ENCODE measurements at places on chromosomes 6 and 20.

- no peak for DNase-seq
These were observed 3.2 kb downstream of the RBM38 start for GRCh38 chr20:57394121-57395082.

- no peak for DNase-seq
These were observed 9.7 kb downstream of the TRMT11 start for GRCh38 chr6:125995972-125996580.

- DNase-seq, result no peak
These were observed 111.7 kb downstream of the TRERF1 start for GRCh38 chr6:42339991-42340401.

- no peak for DNase-seq
These were observed 30.8 kb downstream of the DUSP22 start for GRCh38 chr6:322940-323729.

DNA sequence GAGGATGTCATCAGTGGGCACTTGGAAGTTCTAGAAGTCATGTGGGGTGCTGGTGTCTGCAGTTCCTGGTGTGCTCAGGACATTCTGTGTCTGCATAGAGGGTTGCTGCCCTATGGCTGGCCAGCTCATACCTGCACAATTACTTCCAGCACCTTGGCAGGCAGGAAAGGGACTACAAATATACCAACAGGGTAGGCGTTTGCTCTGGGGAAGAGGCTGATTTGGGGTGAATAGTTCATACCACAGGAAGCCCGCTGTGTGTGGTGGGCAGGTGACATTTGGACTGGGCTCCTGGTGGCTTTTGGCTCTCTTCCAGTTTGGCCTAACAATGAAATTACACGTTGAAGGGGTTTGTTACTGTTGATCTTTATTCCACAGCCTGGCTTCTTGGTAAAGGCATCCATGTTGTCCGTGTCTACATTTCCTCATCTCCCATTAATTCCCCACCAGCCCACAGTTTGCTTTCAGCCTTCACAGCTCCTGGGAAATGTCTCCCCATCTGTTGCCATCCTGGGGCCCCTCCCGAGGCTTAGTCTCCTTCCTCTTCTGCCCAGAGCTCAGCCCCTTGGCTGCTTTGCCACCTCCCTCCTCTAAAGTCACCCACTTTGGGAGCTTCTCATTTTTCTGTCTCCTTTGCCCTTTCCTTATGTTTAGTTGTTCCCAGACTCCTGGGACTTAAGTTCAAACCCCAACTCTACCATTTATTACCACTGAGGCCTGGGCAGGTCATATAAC lies 88.1 kb downstream of the RSPH3 start:
- DNase-seq, result no peak

GRCh38 chr20:41320976-41321375 lies 3.4 kb upstream of the ZHX3 start:
- no peak for DNase-seq

DNA sequence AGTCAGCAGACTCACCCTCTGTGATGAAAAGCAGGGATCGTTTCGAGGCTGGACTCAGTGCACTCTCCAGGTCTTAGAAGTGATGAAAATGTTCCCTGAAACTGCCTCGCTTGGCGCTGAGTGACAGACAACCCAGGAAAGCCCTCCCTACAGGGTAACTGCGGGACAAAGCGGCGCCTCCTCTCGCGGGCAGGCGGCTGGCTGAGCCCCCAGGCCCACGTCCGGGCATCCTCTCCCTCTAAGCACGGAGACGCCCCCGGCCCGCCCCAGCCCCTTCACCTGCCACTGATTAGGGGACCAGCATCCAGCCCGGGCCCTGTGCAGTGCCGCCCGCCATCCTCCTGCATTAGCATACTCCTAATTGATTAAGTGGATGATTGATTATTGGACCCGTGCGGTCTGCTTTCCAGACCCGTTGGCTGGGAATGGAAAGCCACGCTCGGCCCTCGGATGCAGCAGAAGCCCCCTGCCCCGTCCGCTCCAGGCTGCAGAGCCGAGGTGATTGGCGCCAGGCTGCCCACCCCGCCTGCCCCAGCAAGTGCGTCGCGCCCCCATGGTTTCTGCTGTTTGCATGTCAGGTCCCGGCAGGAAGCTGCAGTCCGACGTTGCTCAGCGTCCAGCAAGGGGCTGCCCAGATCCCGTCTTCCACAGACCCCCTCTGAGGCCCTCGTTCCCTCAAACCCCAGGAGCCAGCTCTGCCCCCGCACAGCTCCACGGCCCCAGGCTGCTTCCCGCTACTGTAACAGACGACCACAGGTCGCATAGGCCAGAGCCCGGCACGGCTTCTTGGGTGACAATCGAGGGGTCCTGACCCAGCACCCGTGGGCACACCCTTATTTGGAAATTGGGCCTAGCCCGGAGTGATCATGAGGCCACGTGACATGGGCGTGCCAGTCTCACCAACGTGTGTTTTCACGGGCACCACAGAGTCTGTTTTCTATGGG lies 131.6 kb downstream of the DLL1 start:
- DNase-seq, result no peak

DNA sequence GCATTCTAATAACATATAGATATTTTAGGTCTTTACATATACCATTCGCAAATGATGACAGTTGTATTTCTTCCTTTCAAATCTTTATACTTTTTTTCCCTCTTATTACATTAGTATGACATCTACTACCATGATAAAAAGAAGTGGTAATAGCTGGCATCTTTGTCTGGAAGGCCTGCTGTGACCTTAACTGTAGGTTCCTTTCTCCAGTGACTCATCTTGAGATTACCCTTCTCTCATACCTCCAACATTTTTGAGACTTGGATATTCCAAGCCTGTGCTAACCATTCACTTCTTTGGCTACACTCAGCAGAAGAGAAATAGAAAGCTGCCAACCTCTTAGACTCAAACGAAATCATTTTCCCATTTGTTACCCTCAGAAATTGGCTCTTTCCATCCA lies 30.3 kb downstream of the ZKSCAN8 start:
- no peak for DNase-seq

DNA sequence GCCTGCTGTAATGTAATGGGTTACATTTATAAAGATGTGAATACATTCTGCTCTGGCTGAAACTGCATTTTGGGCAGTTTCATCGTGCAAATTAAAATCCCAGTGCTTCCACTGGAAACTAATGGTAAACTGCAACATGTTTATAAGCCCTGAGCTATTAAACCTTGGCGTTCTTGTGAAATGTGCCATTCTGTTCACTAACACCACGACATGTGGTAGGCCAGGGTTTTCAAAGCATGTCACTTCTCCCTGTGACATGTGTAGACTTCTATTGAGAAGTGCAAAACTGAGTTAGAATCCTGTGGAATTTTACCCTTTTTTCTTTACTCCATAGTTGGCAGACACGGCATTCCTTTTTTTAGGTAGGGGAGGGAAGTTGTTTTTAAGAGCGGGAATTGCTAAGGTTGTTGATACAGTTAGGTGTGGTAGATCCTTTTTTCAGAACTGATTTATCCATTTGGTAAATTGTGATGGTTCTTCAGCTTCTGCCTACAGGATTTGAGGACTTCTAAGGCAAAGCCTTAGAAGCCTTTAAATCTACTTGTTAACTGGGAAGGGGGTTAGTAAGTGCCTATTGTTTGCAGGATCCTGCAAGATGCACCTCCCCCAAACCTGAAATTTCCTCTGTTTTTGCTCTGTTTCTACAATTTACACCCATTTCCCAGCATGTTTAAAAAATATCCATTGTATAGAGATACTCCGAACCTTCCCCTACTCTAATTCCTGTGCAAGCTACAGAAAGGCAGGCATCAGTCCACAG lies 4.2 kb downstream of the SASH1 start:
- no peak for DNase-seq

- DNase-seq, result no peak
These were observed 171.9 kb downstream of the JARID2 start for GRCh38 chr6:15417811-15418210.

- DNase-seq, result no peak
These were observed 150.3 kb downstream of the PTPRK start for GRCh38 chr6:128370072-128370471.

- DNase-seq, result no peak
These were observed 87.8 kb upstream of the ASCC3 start for GRCh38 chr6:100968949-100969348.

GRCh38 chr6:72111611-72112010 lies 225.3 kb downstream of the RIMS1 start:
- DNase-seq, result no peak

DNA sequence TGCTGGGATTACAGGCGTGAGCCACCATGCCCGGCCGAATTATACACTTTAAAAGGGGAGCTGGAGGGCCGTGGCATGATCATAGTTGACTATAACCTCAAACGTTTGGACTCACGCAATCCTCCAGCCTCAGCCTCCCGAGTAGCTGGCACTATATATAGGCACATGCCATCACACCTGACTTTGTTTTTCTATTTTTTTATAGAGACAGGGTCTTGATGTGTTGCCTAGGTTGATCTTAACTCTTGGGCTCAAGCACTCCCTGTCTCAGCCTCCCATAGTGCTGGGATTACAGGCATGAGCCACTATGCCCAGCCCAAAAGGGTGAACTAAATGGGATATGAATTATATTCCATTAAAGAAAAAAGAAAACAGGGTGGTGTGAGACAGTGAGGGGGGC lies 7.8 kb downstream of the PTGIS start:
- DNase-seq, result no peak

- no peak for DNase-seq
These were observed 496.6 kb upstream of the EPHA7 start for GRCh38 chr6:93915961-93916360.

GRCh38 chr6:96727144-96727543 lies 110.1 kb downstream of the GPR63 start:
- no peak for DNase-seq

GRCh38 chr6:79922018-79922417 lies 25.3 kb downstream of the ELOVL4 start:
- DNase-seq, result no peak

DNA sequence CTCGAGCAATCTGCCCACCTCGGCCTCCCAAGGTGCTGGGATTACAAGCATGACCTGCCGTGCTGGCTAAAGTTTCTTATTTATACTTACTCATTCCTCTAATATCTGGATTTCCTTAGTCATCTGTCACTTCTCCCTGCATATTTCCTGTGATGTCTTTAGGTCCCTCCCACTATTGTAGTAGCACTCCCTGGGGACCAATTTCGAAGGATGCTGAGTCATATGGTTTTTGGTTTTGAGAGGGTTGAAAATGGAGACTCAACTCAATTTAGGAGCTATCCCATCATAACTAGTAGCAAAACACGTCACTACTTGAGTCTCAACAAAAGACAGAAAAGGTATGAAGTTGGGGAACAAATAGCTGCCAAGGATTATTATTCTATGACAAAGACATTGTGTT lies 20.2 kb downstream of the MCUR1 start:
- DNase-seq, result no peak

GRCh38 chr20:43507150-43508080 lies at the start of gene L3MBTL1:
L3MBTL1 (plus strand) TSS chr20:43507697; CDS start chr20:43513504, 5,807 bp downstream.
- DNase-seq, result no peak

DNA sequence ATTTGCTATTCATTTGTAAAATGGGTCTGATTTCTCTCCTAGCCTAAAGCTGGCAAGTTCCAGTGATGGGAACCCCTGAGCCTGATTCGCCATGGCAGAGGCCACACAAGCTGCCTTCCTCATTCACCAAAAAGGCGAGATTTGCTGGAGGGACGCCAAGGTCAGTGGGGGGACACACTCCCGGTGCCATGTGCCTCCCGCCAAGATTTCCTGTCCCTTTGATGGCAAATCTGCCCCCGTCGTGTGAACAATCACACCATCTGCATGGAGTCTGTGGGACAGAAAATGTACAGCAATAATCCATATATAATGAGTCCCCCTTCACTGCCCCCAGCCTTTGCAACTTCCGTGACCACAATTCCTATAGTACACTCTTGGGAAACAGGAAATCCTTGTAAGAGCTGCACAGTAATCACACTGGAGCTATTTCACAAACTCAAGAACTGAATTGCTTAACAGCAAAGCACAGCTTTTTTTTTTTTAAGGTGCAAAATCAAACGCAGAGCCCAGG lies 15.7 kb upstream of the IGF2R start:
- no peak for DNase-seq

- DNase-seq, result no peak
These were observed 88.0 kb upstream of the RPS6KA2 start for GRCh38 chr6:166715065-166715464.

DNA sequence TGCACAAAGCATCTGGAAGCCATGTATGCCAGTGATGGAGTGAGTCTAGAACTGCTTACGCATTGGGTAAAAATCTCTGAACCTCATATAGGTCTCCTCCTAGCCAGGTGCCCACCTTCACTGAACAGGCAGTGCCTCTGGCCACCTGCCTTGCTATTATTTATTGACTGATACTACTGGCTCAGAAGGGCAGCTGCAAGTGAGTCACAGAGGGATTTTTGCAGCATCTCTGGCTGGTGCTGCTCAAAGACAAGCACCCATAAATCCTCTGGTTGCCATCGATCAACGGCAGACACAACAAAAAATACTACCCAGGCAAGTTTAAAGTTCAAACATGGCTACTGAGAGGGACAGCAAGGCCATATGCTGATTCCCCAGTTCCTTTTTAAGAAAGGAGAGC lies 279.4 kb downstream of the UBE3D start:
- no peak for DNase-seq

GRCh38 chr20:40843251-40843650 lies 154.2 kb upstream of the MAFB start:
- DNase-seq, result no peak

All from activated gamma-delta T cell (primary cell).